Left renal cortex interstitium (tissue), 4 donors: ENCODE measurements at places on chromosomes 12 and 14.

DNA sequence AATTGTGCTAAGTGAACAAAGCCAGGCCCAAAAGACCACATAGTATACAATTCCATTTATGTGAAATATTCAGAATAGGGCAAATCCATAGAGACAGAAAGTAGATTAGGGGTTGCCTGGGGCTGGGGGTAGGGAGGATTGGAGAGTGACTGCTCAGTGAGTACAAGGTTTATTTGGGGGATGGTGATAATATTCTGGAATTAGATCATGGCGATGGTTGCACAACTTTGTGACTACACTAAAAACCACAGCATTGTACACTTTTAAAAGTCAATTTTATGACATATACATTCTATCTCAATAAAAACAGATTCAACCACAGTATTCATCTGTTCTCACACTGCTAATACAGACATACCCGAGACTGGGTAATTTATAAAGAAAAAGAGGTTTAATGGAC lies 68.7 kb upstream of the MAP1LC3B2 start:
- no peak for DNase-seq

GRCh38 chr12:1629338-1630132 lies 504 bp downstream of the WNT5B start:
- no peak for DNase-seq

GRCh38 chr12:50732591-50732990 lies 31.3 kb upstream of the ATF1 start:
- no peak for DNase-seq

DNA sequence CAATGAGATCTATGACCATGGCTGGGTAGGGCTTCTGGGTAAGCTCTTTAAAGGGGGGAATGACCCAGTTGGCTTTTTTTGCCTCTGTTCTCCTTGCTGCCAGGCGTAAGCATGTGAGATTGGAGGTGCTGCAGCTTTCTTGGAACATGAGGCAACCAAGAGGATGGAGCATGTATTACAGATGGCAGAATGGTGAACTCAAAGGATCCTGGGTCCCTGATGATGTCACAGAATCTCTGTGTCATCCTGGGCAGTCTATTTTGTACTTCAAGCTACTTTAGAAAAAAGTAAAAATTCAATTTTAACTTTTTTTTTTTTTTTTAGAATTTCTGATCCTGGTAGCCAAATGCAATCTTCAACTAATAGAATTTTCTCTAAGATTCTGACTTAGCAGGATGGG lies 8.0 kb downstream of the KRT82 start:
- no peak for DNase-seq

- no peak for DNase-seq
These were observed 117.2 kb upstream of the PMCH start for GRCh38 chr12:102314821-102315220.
